ENCODE measurements at places on chromosomes 4 and X. TPM values are rescaled to one million over a fixed set of nuclear protein-coding genes. Genes with fewer than 3 reads are reported as not detected.

OPRPN gene
- total RNA-seq, result not detected

CDX4 gene
- total RNA-seq, result not detected

TLR1 gene
- total RNA-seq, result 11.7 TPM

CFP gene
- 15.7 TPM for total RNA-seq

CAPN6 gene
- not detected for total RNA-seq

TLR6 gene
- 3.9 TPM for total RNA-seq

LUZP4 gene
- total RNA-seq, result not detected

PDE6B gene
- total RNA-seq, result 13.3 TPM

KDM5C gene
- 99.9 TPM for total RNA-seq

NWD2 gene
- not detected for total RNA-seq

DRP2 gene
- 0.88 TPM for total RNA-seq

DRD5 gene
- total RNA-seq, result not detected

TMEM150C gene
- total RNA-seq, result not detected

OTUD6A gene
- not detected for total RNA-seq

CYLC1 gene
- not detected for total RNA-seq

VCX2 gene
- not detected for total RNA-seq

CHRDL1 gene
- total RNA-seq, result not detected

RBM41 gene
- total RNA-seq, result 15.7 TPM

CT45A2 gene
- not detected for total RNA-seq

NIPAL1 gene
- 0.60 TPM for total RNA-seq

NAP1L3 gene
- 1.3 TPM for total RNA-seq

H2BW2 gene
- not detected for total RNA-seq

FAT4 gene
- total RNA-seq, result not detected

FAM114A1 gene
- total RNA-seq, result 0.33 TPM

SFRP2 gene
- total RNA-seq, result not detected

FGF5 gene
- not detected for total RNA-seq

NEIL3 gene
- total RNA-seq, result 29.3 TPM

ENOPH1 gene
- 35.4 TPM for total RNA-seq

MOB1B gene
- total RNA-seq, result 15.3 TPM

DCAF8L2 gene
- not detected for total RNA-seq

GPR34 gene
- total RNA-seq, result not detected

SCML2 gene
- total RNA-seq, result 2.2 TPM

SYTL4 gene
- not detected for total RNA-seq

Data from activated CD4-positive, alpha-beta memory T cell treated with anti-CD3 and anti-CD28 coated beads, Interleukin-2, amount 10 ng/mL, durations not matched to agents 7 days and 5 days (primary cell).